ENCODE measurements at places on chromosomes 11 and 22.

GRCh38 chr11:55501014-55501413 is 53.3 kb upstream of the OR4C15 start:
- DNase-seq, result no peak

- DNase-seq, result no peak
Measured at GRCh38 chr11:129769059-129769458, 46.6 kb upstream of the TMEM45B start.

DNA sequence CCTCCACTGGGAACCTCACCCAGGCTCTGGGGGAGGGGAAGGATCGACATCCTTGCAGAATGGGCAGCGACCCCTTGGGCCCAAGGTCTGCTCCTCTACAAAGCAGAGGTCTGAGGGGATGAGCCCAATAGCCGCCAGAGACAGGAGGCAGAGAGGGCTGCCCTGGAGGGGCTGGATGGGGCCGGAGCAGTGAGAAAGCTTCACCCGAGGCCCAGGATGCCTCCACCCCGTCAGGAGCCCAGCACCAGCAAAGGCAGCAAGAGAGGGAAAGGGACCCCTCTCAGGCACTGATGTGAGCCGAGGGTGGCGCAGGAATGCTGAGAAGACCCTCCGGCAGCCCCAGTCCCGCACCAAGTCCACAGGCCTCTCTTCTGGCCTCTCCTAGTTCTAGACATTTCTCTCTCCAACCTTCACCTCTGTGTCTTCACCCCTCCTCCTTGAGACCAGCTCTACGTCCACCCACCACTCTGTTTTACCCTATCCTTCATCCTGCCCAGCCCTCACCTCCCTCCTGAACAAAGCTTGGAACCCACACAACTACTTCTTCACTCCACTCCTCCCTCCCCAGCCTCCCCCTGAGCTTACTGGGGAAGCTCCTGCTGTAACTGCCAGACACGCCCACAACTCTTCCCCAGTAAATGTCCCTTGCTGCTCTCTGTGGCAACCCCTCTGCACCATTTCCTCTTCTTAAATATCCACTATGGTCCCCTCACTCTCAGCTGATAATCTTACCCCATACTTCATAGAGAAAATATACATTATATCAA is 131.9 kb downstream of the MPPED1 start:
- no peak for DNase-seq

- no peak for DNase-seq
Measured at GRCh38 chr22:49152939-49153770, 674.5 kb downstream of the BRD1 start.

- no peak for DNase-seq
Measured at GRCh38 chr22:40477683-40478337, 107.4 kb downstream of the SGSM3 start.

DNA sequence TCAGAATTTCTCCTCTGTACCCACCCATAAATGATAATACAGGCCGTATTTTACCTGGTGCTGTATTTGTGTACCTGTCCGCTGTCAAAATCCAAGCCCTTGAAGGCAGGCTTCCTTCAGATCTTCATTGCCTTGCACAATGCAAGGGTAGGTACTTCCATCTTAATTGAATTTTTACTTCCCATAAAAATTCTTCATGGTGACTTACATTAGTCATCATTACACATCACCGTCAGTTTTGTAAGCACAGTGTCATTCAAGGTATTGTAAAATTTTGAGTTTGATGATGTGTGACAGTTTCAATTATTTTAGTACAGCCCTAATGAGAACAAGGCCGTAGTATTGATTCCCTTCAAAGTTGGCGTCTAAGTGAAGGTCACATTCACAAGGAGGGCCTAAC is 770 bp upstream of the TSG101 start:
- no peak for DNase-seq

DNA sequence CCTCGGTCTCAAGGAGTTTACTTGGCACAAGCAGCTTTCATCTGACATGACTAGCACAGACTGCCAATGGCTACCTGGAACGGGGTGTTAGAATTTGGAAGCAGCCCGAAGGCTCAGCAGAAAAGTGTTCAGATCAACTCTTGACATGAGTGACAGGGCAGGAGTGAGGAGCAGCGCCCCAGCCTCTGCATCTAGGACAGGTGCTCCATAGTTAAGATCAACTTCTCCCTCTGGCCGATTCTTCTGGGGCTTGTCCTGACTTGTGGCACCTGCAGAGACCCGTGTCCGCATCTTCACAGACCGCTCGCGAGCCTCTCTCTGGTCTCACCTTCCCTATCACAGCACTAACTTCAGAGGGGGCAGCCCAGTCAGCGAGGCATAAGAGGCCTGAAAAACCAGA is 42.5 kb upstream of the CHKA start:
- no peak for DNase-seq

DNA sequence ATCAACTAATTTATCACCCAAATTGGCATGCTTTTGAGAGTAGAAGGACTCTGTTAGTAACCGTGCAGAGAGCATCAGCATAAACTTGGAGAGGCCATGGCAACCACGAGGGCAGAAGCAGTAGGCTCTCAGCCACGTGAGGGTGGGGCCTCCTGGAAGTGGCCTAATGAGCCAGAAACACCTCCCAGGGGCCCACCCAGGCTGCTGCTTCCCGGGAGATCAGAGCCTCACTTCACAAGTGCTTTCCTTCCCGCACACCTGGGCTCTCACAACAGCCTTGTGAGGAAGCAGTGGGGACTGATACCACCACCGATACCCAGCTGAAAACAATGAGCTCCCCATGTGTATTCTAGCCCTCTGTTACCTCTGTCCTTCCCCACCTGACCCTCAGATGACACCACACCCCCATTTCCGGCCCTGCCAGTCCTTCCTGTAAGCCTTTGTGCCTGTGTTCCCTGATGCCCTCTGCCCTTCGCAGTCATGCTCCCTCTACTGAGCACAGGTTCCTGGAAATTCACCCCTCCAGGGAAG is 17.0 kb downstream of the TRIM29 start:
- DNase-seq, result no peak

DNA sequence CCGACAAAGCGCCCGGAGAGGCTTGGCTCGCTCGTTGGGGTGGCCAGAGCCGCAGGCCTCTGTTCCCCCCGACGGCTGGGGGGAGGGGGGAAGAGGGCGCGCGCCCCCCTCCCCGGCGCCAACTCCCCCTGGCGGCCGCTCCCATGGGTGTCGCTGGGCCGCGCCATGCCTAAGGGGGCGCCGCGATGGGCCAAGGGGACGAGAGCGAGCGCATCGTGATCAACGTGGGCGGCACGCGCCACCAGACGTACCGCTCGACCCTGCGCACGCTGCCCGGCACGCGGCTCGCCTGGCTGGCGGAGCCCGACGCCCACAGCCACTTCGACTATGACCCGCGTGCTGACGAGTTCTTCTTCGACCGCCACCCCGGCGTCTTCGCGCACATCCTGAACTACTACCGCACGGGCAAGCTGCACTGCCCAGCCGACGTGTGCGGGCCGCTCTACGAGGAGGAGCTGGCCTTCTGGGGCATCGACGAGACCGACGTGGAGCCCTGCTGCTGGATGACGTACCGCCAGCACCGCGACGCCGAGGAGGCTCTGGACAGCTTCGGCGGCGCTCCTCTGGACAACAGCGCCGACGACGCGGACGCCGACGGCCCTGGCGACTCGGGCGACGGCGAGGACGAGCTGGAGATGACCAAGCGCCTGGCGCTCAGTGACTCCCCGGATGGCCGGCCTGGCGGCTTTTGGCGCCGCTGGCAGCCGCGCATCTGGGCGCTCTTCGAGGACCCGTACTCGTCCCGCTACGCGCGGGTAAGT is 1.4 kb downstream of the KCNC1 start:
- no peak for DNase-seq

GRCh38 chr22:32327066-32327465 is 30.6 kb upstream of the RFPL3 start:
- DNase-seq, result no peak

- no peak for DNase-seq
Measured at GRCh38 chr11:117774553-117774952, 22.5 kb downstream of the DSCAML1 start.

DNA sequence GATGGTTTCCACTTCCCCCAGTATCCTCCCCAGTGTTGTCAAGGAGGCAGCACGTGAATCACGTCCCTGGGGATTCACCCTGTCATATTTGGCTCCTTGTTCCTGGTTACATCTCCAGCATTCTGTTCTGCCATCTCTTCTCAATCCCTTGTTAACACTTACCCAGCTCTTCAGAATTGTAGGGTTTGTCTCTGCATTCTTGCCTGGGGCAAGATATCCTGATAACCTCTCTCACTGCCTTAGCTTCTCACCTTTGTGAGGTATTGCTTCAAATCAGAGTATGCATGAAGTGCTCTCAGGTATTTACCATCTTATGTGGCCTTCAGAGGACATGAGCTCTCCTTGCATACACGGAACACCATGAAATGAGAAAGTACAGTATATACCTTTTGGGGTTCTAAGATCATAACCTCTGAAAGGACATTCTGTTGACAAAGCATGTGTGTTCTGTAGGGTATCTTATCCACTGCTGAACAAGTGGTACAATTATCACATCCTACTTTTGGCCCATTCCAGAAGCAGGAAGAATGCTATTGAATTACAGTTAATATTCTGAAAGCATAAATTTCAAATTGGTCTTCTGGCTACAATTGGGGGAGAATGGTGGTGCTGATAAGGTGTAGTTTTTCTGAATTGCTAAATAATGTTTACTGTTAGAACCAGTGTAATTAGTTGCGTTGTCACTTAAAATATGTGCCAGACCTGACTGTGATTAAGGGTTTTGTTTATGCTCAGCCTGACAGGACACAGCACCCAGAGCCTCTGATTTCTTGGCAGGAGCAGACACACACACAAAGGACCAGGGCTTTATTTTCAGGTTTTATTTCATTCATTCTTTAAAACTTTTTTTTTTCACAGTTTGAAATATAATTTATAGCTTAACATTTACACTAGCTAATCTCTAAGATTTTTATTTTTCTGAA is 32.7 kb downstream of the VSTM5 start:
- no peak for DNase-seq

GRCh38 chr11:94423507-94423906 is 22.3 kb upstream of the GPR83 start:
- DNase-seq, result no peak

- no peak for DNase-seq
Measured at GRCh38 chr22:31363885-31364465, 17.8 kb upstream of the PATZ1 start.

- DNase-seq, result no peak
Measured at GRCh38 chr11:120079750-120080610, 57.9 kb downstream of the TRIM29 start.

GRCh38 chr11:99351624-99352023 is 330.9 kb downstream of the CNTN5 start:
- DNase-seq, result no peak

- DNase-seq, result no peak
Measured at GRCh38 chr11:62555464-62556107, 9.0 kb upstream of the AHNAK start.

GRCh38 chr11:102252339-102252891 is 64.9 kb upstream of the BIRC3 start:
- DNase-seq, result no peak

- DNase-seq, result no peak
Measured at GRCh38 chr22:26023104-26023775, 146.0 kb upstream of the SEZ6L start.

DNA sequence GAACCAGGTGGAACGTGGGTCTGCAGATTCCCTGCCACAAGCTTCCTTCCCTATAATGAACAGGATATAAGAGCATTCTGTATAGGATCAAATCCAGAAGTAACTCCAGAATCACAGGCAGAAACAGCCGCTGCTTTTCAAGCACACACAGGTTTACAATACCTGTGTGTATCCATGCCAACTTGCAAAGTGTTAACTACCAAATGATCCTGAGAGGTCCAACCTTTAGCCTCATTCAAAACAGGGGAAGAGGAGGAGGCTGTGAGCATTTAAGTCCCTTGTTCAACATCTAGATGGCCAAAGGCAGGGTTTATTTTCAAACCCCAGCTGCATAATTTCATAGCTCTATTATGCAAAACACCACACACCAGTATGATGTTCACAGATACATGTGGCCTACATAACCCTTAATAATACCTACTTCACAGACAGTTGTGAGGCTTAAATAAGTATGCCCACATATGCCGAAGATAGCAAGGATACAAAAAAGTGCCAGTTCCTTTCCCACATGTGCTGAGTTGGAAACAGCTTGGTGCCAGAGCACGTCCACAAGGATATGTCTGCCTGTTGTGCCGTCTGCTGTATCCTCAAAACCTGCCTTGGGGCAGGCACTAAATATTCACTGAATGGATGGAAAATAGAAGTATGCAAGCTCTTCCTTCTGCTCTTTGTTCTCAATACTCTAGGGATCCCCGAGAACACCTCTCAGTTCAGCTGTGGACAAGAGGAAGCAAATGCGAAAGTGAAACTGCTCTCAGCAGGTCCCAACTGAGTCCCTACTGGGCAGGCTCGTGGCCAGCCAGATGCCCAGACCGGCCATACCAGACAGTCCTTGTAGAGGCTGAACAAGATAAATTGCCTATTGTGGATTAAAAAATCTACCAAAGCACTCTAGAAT is 66.8 kb downstream of the LARGE1 start:
- peak; percentile 5 for DNase-seq

DNA sequence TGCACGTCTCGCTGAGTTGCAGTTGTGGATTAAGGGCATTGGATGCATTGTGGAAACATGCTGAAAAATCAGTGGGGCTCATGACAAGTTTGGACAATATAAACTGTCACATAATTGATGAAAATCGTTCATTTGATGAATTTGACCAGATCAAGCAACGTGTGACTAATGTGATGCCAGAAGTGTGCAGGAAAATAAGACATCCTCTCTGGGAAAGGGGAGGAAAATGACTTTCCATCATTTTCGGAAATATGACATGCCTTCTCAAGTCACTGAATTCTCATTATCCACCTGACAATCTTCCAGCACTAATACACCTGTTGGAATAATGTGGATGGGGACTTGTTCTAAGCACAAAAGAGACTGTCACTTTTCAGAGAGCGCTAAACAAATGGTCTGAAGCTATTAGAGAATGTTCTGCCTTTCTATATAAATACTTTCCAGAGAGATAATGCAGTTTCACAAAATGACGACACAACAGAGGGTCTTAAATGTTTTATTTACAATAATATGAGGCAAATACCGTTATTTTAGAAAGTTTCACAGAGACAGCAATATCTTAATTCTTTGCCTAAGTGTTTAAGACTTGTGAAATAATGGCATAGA is 1741.9 kb upstream of the RAG2 start:
- DNase-seq, result no peak

GRCh38 chr11:71931245-71931602 is 2.4 kb downstream of the RNF121 start:
- DNase-seq, result no peak

GRCh38 chr11:79060081-79060953 is 380.5 kb downstream of the TENM4 start:
- no peak for DNase-seq

DNA sequence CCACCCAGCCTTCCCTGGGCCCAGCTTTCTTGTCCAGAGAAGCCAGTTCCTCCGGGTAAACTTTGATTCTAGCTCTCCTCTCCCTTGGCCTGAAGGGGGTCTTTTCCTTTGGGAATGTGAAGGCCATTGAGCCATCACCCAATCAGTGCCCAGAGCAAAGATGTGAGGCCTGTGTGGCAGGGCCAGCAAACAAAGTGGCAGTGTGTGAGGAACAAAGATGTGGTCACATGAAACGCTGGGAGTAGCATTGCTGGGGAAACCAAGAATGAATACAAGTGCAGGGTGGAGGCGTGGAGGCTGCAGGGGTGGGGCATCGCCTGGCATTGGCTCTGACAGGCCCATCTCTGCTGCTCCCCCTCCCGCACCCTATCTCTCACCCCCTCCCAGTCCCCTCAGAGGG is 91.9 kb upstream of the BID start:
- DNase-seq, result no peak
